ENCODE measurements at places on chromosomes 6 and 20.

DNA sequence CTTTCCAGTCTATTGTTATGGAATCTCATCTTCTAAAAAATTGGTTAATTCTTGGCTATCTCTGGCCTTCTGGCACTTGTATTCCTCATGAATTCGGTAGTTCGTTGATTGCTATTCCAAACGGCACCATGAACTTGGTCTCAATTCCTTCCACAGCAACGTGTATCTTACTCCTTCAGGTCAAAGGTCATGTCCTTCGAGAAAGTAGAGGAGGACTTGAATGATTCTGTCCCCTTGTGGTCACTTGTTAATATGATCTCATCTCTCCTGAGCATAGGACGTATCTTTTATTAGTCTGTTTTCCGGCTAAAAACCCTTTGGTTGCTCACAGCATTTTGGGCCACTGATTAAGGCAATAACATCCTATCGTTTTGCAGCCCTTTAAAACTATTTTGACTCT lies 9.4 kb downstream of the TLDC2 start:
- DNase-seq = no peak

- DNase-seq = no peak
Observed at GRCh38 chr6:148085631-148086331, 256.9 kb upstream of the SASH1 start.

- no peak for DNase-seq
Observed at GRCh38 chr20:2133318-2134183, 31.9 kb downstream of the STK35 start.

DNA sequence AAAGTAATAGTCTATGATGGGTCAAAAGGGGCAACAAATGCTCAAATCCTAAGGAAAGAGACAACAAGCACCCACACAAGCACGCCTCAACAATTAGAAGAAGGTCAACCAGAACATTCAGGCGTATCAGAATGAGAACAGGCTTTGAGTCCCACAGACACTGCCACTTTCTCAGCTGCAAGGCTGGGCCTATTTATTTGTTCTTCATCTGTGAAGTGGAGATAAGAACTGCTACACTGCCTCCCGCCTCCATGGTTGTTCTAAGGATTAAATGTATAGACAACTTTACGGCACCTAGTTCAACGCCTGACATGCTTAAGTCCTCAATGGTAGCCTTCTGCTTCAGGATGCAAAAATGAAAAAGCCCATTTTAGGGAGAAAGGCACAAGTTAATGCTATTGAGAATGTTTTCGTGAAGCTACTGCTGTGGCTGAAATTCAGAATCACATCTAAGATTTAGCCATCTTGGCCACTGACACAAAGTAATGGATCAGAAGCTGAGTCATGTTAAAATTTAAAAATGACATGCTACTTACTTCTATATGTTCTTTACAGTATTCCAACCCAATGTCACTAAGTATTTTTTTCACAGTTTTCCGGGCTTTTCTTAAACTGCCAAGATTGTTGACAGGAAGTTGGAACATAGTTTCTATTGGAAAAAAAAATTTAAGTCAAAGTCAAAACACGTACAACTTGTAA lies 27.7 kb downstream of the ADNP start:
- DNase-seq = no peak

GRCh38 chr20:9359561-9360308 lies 154.7 kb upstream of the LAMP5 start:
- no peak for DNase-seq

GRCh38 chr6:149332602-149333265 lies 15.2 kb downstream of the TAB2 start:
- no peak for DNase-seq

DNA sequence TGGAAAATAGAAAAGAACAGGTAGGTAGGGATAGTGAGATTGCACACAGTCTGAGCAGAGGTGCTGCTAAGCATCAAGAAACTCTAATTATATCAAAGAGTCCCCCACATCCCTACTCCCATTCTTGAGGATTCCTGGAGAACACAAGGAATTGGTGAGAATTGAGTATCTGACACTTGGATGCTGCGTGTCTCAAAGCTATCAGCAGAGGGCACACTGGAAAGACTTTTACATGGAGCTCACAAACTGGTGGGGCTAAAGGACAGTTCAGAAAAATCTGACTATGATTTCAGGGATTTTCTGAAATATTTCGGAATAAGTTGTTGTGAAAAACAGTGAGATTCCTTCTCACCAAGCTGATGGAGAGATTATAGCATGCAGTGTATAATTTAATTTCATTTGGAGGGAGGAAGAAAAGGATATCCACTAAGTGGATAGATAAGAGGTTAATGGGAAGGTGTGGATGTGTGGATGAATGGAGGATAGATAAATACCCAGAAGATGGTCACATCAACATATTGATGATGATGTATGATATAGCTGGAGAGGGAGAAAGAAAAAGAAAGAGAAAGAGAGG lies 215.4 kb upstream of the DEFB112 start:
- no peak for DNase-seq

- DNase-seq = no peak
Observed at GRCh38 chr6:152293404-152293803, 343.8 kb downstream of the SYNE1 start.

DNA sequence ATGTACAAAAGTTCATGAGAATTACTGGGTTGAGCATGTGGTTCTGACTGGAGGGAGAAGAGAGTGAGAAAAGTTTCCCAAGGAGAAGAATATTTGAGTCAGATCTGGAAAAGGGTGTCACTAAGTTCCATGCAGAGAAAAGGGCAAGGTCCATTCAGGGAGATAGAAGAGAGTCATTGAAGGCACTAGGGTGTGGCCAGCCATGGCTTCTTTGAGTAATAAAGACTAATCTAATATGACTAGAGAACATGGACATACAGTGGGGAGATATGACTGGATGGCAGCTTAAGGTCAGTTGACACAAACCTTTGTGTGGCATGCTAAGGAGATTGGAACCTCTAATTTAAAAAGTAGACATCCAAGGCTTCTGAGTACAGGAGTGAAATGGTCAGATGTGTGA lies 10.7 kb upstream of the SLC17A4 start:
- DNase-seq = no peak

DNA sequence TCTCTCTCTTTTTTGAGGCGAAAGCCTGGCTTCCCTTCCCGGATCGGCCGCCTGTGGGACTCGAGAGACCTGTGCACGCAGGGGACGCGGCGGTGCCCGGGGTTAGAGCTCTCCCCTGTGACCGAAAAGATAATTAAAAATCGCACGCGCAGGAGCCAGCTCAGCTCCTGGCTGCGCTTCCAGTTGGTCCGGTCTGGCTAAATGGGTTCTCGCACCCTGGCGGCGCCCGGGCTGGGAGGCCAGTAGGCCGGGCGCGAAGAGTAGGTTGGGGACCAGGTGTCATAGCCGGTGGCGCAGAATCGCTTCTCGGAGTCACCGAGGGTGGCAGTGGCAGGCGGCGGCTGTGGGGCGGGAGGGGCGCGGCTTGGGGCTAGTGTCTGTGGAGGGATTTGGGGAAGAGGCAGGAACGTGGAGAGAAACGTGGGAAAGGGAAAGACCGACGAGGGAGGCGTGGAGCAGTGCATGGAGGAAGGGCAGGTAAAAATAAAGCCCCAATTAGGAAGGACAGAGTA lies 41.9 kb upstream of the SUPT3H start:
- no peak for DNase-seq

- no peak for DNase-seq
Observed at GRCh38 chr6:82396964-82397751, 33.5 kb downstream of the TPBG start.

GRCh38 chr6:138129190-138129589 lies 22.0 kb upstream of the PERP start:
- DNase-seq = no peak

DNA sequence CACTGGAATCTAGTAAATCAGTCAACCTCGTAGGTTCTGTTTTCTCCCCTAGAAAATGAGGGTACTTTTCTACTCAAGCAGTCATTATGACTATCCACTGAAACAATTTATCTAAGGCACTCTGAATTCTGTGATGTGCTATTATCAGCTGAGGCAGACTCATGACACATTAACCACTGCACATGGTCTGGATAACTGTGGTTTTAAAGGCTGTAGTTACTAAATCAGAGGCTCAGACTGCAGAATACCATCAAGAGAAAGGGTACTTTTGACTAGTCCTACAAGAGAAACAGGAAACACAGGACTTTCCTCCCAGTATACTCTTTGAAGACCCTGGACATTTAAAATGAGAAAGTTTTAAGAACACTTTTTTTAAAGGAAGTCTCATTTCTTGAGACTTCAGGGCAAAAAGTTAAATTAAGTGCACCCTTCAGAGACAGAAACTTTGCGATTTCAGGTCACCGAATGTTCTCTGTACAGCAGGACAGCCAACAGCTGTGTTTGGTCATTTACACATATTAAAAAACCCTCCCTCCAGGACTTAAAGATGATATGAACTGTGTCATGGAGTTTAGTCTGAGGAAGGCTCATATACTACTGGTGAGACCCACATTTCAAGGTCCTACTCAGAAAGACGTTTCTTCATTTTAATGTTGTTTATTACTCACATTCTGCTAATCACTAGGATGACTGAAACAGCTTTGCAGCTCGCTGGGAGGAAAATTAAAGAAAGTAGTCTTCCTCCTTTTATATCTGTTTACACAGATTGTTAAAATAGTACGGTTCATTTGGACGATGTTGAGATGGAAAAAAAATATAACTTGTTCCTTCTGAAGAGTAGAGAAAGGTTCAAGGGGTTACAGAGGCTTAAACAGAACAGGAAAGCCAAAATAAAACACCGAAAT lies 19.9 kb downstream of the ATXN1 start:
- DNase-seq = no peak

DNA sequence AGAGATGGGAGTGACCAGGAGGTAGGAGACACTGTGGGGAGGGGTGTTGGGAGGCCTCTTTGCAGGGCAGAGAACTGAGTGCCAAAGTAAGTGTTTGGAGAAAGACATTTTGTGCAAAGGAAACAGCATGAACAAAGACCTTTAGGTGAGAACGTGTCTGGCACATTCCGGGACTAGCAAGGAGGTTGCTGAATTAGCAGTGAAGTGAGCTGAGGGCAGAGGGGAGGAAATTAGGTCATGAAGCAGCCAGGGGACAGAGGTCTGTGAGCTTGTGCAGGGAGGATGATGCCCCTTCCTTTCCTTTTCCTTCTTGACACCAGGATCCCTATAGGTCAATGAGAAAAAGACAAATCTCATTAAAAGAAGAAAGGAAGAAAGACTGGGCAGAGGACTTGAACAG lies 21.4 kb upstream of the AHCY start:
- DNase-seq = no peak

- DNase-seq = no peak
Observed at GRCh38 chr6:151675746-151676459, 131.6 kb upstream of the ESR1 start.

DNA sequence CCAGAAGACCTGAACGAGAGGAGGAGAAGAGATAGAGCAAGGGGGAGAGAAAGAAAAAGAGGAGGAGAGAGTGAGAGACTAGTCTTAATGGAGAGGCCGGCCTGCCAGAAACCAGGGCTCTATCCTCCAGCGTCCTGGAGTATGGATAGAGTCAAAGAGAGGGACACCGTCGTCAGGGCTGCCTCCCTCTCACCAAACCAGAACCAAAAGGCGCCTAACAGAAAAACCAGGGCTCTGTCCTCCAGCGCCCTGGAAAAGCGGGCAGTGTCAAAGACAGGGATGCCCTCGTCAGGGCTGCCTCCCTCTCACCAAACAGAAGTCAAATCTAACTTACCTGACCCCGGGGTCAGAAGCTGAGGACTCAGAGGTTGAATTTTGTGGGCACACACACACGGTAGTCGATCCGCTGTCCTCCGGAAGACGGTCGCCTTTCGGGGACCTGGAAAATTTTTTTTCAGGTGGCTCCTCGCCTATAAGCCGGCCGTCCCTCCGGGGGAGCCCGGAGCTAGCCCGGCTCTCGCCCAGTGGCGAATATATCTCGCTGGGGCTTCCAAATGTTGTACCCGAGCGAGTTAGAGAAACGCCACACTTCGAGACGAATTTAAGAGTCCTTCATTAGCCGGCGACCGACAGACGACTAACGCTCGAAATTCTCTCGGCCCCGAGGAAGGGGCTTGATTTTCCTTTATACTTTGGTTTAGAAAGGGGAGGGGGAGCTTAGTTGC lies 148.2 kb downstream of the TRIM27 start:
- DNase-seq = no peak

DNA sequence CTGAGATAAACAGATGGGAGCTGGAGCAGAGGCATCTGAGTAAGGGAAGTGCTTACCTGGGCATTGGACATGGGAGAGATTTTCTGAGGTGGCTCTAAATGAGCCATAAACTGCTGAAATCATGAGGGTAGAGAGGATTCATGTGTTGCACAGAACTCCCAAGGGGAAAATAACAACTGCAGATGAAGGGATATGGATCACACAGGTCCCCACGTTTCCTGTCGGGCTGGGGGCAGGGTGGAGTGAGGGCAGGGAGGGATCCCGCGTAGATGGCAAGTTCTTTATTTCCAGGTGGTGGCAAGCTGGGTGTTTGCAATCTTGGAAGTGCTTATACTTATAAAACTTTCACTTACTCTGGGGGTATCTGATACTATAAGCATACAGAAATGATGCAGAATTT lies 422.6 kb upstream of the FLRT3 start:
- no peak for DNase-seq

DNA sequence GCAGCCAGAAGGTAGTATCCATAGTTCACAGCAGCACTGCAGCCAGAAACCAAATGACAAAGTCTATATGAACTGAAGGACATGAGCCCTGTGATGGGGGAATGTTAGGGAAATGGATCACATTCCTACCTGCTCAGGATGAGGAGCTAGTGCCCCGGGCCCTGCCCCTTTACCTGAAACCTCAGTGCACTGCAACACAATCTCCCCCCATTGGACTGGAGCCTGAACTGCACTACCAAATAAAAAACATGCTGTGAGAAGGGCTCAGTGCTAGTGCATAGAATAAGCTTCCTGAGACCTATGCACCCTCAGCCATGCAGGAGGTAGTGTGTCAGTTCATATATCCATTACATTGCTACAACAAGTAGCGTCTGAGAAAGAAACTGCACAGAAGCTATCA lies 477.8 kb downstream of the HACE1 start:
- DNase-seq = no peak

GRCh38 chr6:45415788-45416518 lies 38.2 kb upstream of the SUPT3H start:
- no peak for DNase-seq

GRCh38 chr6:29791162-29791561 lies 36.5 kb upstream of the HLA-G start:
- DNase-seq = no peak

DNA sequence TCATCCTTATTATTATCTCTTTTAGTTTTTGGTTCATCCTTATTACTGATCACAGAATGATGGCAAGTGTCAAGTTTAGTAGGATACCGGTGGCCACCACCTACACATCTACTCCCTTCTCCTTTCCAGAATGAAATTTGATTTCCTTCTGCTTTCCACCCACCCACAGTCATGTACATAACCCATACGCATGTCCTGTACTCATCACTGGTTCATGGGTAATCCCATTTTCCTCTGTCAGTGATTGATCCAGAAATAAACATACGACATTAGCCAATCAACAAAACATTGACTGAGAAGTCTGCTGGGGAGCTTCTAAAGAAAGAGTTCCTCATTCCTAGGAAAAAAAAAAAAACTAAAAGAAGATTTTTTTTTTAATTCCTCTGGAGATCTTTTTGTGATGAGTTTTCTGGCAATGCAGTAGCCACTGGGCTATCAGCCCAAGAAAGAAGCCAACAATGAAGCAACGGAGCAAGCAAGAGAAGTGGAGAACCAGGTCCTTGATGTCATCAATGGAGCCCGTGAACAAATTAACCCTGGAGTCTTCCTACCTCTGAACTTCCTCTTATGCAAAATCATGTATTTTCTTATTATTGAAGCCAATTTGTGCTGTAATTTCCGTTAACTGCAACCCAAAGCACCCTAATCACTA lies 127.8 kb downstream of the TASP1 start:
- no peak for DNase-seq

GRCh38 chr6:105994118-105994590 lies 92.0 kb upstream of the PRDM1 start:
- DNase-seq = no peak

Data from activated CD8-positive, alpha-beta memory T cell treated with anti-CD3 and anti-CD28 coated beads for 4 hours (primary cell).